Tibial nerve (tissue), 4 donors: ENCODE measurements at places on chromosomes 1 and 21.

GRCh38 chr1:201365251-201365650 lies 12.2 kb downstream of the TNNT2 start:
- DNase-seq, result no peak

DNA sequence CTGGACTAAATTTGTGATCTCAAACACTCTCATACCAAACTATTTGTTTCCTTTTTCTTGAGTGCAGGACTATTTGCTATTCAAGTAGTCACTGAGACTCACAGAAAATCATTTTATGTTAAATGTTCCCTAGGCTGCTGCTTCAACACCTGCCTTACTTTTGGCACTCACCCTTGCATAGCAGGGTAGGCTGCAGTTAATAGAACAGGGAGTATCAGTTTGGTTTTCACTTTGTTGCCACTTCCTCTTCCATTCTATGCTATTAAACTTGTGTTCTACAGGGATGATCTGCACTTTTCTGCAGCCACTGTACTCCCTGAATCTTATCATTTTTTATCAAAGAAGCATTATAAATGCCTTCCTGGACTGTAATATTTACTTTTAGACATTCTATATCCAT lies 148.7 kb upstream of the PRMT6 start:
- no peak for DNase-seq

GRCh38 chr1:15937706-15938168 lies 38.2 kb downstream of the ZBTB17 start:
- no peak for DNase-seq

DNA sequence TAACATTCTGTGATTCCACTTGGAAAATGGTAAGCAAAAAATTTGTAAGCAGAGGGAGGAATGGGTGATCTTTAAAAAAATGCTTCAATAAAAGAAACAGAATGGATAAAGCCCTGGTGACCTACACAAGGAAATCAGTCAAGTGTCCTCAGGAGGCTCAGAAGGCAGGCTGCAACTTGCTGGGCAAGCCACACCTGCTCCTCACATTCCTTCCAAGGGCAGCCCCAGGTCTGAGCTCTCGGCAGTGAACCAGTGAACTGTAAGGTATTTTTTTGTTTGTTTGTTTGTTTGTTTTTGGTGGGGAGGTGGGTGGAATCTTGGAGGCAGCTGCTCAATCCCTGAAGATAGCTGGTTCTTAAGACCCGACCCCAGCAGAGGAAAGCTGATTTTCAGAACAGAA lies 4.4 kb downstream of the TACSTD2 start:
- no peak for DNase-seq

DNA sequence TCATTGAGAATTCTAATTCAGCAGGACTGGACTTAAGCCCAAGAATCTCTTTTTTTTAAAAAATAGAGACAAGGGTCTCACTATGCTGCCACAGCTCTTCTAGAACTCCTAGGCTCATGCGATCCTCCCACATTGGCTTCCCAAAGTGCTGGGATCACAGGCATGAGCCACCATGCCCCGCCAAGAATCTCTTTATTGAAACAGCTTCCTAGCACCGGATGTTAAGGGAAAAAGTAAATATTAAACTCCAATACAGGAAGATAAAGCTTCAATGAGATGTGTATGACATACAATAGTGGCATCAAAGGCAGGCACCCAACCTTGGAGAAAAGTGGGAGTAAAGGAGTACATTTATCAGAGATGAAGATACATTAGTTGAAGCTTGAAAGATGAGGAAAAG lies 25.5 kb downstream of the PUM1 start:
- DNase-seq, result no peak

DNA sequence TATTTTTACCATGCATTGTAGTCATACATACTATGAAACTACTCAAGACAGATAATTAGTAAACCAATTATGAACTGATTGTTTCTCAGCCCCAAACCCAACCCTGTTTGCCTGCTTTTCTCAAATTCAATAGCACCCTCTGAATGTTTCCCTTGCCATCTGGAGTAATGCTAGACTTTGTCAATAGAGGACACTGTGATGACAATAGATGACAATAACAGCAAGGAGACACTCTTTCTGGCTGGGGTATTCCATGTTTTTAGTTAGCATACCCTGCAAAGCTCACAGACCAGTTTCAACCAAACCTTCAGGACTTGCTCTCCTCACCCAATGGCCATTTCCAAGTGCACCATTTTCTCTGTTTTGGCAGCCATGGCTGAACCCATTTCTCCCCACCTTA lies 108.5 kb upstream of the LRRC7 start:
- no peak for DNase-seq

GRCh38 chr21:36122977-36123376 lies 11.9 kb upstream of the CBR3 start:
- no peak for DNase-seq

DNA sequence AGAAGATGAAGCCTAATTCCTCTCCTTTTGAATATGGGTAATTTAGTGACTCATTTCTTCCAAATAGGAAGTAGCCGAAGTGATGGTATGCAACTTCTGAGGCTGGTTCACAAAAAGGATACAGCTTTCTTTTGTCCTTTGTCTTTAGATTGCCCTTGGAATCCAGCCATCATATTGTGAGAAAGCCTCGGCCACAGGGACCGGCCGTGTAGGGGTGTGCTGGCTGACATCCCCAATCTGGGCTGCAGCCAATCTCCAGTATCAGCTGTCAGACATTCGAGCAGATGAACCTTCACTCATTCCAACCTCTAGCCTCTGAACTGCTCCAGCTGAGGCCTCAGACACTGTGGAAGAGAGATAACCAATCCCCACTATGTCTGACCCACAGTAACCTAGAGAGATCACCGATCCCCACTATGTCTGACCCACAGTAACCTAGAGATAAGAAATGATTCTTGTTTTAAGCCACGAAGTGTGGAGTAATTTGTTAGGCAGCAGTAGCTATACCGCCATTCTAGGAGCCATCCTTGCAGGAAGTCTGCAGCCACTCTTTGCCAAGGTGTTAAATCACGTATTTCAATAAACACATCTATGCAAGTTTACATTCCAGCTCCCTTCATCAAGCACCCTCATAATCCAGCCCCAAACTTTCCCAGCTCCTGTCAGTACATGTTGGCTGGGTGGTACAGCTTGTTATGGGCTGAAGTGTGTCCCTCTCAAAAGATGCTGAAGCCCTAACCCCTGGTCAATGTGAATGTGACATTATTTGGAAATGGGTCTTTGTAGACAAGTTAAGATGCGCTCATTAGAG lies 2.9 kb upstream of the DIP2A start:
- no peak for DNase-seq

GRCh38 chr21:14673649-14674048 lies 127.5 kb upstream of the SAMSN1 start:
- DNase-seq, result no peak
